ENCODE measurements at places on chromosomes 6 and 20. TPM values are rescaled to one million over a fixed set of nuclear protein-coding genes. Genes with fewer than 3 reads are reported as not detected.

- no peak for DNase-seq
Measured at GRCh38 chr6:150755524-150755923, 110.0 kb upstream of the MTHFD1L start.

GRCh38 chr6:149139782-149140136 lies 177.8 kb upstream of the TAB2 start:
- no peak for DNase-seq

GRCh38 chr6:163679753-163680152 lies 265.2 kb downstream of the QKI start:
- no peak for DNase-seq

DNA sequence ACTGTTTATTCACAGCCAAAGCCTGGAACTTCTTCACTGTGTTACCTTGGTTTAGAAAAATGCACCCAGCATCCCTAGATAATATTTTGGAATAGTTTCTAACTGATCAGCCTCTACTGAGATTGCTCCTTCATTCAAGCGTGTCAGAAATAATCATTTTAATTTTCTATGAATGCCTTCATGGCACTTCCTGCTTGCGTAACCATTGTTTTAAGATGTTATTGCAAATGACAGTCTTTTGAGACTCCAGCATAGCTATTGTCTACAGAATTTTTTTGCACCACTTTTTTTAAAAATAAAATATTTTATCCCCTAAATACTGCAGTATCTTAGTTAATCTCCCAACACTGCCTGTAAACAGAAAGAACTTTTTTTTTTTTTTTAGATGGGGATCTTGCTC lies 213.1 kb downstream of the PHACTR1 start:
- no peak for DNase-seq

DNA sequence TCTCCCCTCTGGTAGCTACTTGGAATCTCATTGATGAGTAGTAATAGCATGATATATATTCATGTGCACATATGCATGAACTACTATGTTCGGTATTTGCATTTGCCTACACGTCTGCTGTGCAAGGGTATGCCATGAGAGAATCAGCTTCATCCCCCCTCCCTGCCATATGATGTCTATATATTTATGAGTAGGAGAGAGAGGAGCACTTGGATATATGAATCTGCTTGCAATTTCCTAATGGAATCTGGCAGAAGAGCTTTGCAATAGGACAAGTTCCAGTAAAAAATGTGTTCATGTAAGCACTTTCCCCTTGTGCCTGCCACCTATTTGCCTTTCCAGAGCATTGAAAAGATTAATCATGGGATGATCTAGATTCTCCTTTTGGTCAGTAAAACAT lies 76.2 kb upstream of the BACH2 start:
- DNase-seq = no peak

DNA sequence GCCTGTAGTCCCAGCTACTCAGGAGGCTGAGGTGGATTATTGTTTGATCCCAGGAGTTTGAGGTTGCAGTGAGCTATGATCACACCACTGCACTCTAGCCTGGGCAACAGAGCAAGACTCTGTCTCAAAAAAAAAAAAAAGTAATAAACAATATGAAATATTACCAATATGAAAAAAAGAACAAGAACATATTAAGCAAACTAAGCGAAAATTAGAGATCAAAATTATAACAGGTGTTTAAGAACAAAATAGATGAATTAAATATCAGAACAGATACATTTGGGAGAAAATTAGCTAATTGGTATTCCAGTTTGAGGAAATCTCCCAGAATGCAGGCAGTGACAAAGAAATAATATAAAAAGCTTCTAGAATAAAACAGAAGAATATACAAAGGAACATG lies 23.3 kb downstream of the GLO1 start:
- no peak for DNase-seq

DNA sequence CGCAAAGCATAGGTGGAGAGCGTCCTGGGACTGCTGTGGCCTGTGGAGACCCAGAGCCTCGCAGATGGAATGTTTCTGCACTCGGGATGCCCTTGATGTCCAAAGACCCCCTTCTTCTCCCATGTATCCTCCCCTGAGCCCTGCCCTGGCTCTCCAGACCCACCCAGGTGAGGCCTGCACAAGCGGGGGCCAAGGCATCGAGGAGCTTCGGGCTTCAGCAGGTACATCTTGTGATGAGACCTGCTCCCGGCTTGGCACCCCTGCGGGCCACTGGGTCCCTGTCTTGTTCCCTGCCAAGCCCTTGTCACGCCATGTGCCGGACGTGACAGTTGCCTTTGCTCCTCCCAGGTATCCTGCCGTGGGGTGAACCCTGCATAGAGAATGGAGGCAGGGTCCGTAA lies 85.2 kb downstream of the RAMACL start:
- DNase-seq = no peak

The ADGB gene
- total RNA-seq = not detected

The DEFB132 gene
- not detected for total RNA-seq

The APOM gene
- 3.2 TPM for total RNA-seq

The ADAM33 gene
- not detected for total RNA-seq

The CTCFL gene
- total RNA-seq = not detected

The VNN1 gene
- not detected for total RNA-seq

All from T-cell (primary cell).